Lung (tissue), 17 donors: ENCODE measurements at places on chromosomes 7 and 10. TPM values are rescaled to one million over a fixed set of nuclear protein-coding genes. Genes with fewer than 3 reads are reported as not detected.
A peak's percentile ranks its signal among the peaks of the same experiment; 100 is the strongest.

DNA sequence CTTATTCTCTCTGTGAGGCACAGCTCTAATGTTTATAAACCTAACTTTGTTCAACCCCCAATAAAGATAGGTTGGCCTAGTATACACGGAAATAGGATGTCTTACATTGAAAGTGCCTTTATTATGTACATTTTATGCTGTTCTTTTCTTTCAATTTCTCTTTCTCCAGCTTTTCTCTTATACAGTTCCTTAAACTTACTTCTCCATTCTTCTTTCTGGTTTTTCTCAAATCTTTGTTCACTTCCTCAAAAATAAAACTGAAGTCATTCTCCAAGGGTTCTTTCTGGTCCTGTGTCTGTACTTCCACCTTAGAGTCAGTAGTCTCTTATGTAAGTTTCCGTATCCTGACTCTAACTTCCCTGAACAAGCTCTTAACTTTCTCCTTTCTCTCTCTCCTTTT lies 29.2 kb upstream of the NAMPT start:
- no peaks in the 10 kb centered on the region for H3K36me3 ChIP-seq
- DNase-seq: peak; percentile 6
- H3K4me3 ChIP-seq: no peak overlapping the region
- no peak overlapping the region for H3K27ac ChIP-seq
- H3K27me3 ChIP-seq: no peaks in the 10 kb centered on the region

GRCh38 chr10:126090911-126091728 lies 194.8 kb downstream of the FANK1 start:
- H3K36me3 ChIP-seq: no peaks in the 10 kb centered on the region
- no peak for DNase-seq

GRCh38 chr10:51079331-51079730 lies 5.0 kb downstream of the PRKG1 start:
- H3K4me1 ChIP-seq: peaks cover 9% of the 10 kb centered on the region
- no peak for DNase-seq
- H3K36me3 ChIP-seq: no peaks in the 10 kb centered on the region

PON1 gene
- total RNA-seq: 0.20 TPM

GRCh38 chr10:1549591-1550290 lies 187.6 kb downstream of the ADARB2 start:
- H3K4me1 ChIP-seq: no peaks in the 10 kb centered on the region
- H3K4me3 ChIP-seq: no peak overlapping the region
- H3K36me3 ChIP-seq: no peaks in the 10 kb centered on the region
- H3K27ac ChIP-seq: no peak overlapping the region

- H3K27me3 ChIP-seq: no peaks in the 10 kb centered on the region
- no peak overlapping the region for H3K4me3 ChIP-seq
- H3K36me3 ChIP-seq: no peaks in the 10 kb centered on the region
- no peak overlapping the region for H3K27ac ChIP-seq
- H3K4me1 ChIP-seq: no peaks in the 10 kb centered on the region
These were observed 114.4 kb upstream of the AOAH start for GRCh38 chr7:36838616-36839225.

GRCh38 chr10:24920907-24921881 lies 31.2 kb downstream of the PRTFDC1 start:
- DNase-seq: peak; percentile 60
- no peaks in the 10 kb centered on the region for H3K4me1 ChIP-seq
- H3K4me3 ChIP-seq: no peak overlapping the region
- no peaks in the 10 kb centered on the region for H3K36me3 ChIP-seq
- H3K27ac ChIP-seq: no peak overlapping the region

DNA sequence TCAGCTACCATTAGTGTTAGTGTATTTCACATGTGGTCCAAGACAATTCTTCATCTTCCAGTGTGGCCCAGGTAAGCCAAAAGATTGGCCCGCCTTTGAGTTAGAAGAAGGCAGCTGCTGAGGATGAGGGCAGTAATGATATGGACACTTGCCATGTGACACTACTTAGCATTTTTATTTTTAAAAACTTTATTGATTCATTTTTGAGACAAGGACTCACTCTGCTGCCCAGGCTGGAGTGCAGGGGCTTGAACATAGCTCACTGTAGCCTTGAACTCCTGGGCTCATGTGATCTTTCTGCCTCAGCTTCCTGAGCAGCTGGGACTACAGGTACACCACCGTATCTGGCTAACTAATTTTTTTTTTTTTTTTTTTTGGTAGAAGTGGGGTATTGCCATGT lies 12.3 kb upstream of the ACTR3B start:
- H3K4me1 ChIP-seq: no peaks in the 10 kb centered on the region
- H3K4me3 ChIP-seq: no peak overlapping the region
- DNase-seq: no peak
- no peaks in the 10 kb centered on the region for H3K36me3 ChIP-seq
- no peak overlapping the region for H3K27ac ChIP-seq

- H3K36me3 ChIP-seq: no peaks in the 10 kb centered on the region
- no peaks in the 10 kb centered on the region for H3K27me3 ChIP-seq
- no peak for DNase-seq
- H3K4me3 ChIP-seq: no peak overlapping the region
- H3K27ac ChIP-seq: no peak overlapping the region
- H3K4me1 ChIP-seq: no peaks in the 10 kb centered on the region
These were observed 104.2 kb downstream of the KIF20B start for GRCh38 chr10:89805599-89806013.

GRCh38 chr10:111429288-111430028 lies 352.6 kb downstream of the ADRA2A start:
- no peak overlapping the region for H3K4me3 ChIP-seq
- no peaks in the 10 kb centered on the region for H3K36me3 ChIP-seq
- H3K27ac ChIP-seq: no peak overlapping the region
- DNase-seq: no peak

DNA sequence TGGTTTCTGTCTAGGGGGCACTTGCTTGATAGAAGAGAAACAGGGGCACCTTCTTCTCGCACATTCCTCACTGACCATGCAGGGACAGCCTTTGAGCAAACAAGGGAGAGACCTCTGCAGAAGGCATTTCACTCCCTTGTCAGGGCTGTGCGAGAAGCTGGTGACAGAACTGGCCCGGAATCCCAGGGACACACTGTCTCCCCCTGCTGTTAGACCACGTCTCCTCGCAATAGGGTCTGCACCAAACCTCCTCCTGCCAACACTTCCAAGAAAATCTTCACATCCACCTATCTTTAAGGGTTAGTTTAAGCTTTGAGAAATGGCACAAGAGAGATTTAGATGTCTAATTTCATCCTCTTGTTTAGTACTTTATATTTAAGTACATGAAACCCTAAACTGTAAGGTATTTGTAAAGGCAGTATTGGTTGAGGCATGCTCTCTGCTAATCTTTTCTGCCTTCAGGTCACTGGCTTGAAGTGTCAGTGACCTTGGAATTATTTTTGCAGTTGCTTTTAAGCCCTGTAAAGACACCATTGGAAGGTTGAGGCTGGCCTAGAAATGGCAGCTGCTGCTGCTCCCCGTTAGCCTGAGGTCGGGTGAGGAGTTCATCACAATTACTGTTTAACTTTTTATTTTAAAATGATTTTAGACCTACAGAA lies 37.0 kb downstream of the RBM20 start:
- DNase-seq: peak; percentile 56
- H3K4me1 ChIP-seq: no peaks in the 10 kb centered on the region
- H3K4me3 ChIP-seq: no peak overlapping the region

- H3K4me3 ChIP-seq: peak within 1 kb of the TSS; percentile 96
- no peaks in the 10 kb centered on the region for H3K27me3 ChIP-seq
- peak within 1 kb of the TSS; percentile 98 for H3K27ac ChIP-seq
- H3K36me3 ChIP-seq: no peaks in the 10 kb centered on the region
- peak; percentile 75 for DNase-seq
These were observed at the start of gene CUL1 for GRCh38 chr7:148698397-148699023. Gene CUL1, plus strand, starts transcription at chr7:148698903. Its CDS starts 31,220 bp downstream, at chr7:148730123.

ADIRF gene
- total RNA-seq: 171 TPM

- H3K4me3 ChIP-seq: no peak overlapping the region
- H3K36me3 ChIP-seq: no peaks in the 10 kb centered on the region
- peaks cover 27% of the 10 kb centered on the region for H3K4me1 ChIP-seq
- DNase-seq: peak; percentile 82
These were observed 231.1 kb downstream of the ARHGAP12 start for GRCh38 chr10:31697271-31698180.

CALHM3 gene
- 0.15 TPM for total RNA-seq
